ENCODE measurements at places on chromosomes 12 and 14. TPM values are rescaled to one million over a fixed set of nuclear protein-coding genes. Genes with fewer than 3 reads are reported as not detected.

The SLCO1B1 gene
- total RNA-seq = not detected

The CCDC38 gene
- total RNA-seq = not detected

The RHEBL1 gene
- total RNA-seq = 0.91 TPM

The SLC25A47 gene
- not detected for total RNA-seq

Measured in cerebellum (tissue), 4 donors.